ENCODE measurements at places on chromosomes 5 and 9.

- DNase-seq = no peak
These were observed 135.8 kb upstream of the TMEM161B start for GRCh38 chr5:88404405-88404804.

DNA sequence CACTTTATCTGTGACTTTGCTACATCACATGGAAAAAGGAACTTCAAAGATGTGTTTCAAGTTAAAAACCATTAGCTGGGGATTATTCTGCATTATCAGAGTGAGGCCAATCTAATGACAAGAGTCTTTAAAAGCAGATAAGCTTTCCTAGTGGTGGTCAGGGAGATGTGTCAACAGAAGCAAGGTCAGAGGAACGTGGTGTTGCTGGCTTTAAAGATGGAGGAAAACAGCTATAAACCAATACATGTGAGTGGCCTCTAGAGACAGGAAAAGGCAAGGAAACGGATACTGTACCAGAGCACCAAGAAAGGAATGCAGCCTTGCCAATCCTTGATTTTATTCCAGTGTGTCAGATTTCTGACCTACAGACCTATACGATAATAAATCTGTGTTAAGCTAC lies 204.2 kb downstream of the TAF11L14 start:
- DNase-seq = peak; percentile 8

- peak; percentile 48 for DNase-seq
These were observed 52.1 kb downstream of the C9orf50 start for GRCh38 chr9:129568560-129569501.

DNA sequence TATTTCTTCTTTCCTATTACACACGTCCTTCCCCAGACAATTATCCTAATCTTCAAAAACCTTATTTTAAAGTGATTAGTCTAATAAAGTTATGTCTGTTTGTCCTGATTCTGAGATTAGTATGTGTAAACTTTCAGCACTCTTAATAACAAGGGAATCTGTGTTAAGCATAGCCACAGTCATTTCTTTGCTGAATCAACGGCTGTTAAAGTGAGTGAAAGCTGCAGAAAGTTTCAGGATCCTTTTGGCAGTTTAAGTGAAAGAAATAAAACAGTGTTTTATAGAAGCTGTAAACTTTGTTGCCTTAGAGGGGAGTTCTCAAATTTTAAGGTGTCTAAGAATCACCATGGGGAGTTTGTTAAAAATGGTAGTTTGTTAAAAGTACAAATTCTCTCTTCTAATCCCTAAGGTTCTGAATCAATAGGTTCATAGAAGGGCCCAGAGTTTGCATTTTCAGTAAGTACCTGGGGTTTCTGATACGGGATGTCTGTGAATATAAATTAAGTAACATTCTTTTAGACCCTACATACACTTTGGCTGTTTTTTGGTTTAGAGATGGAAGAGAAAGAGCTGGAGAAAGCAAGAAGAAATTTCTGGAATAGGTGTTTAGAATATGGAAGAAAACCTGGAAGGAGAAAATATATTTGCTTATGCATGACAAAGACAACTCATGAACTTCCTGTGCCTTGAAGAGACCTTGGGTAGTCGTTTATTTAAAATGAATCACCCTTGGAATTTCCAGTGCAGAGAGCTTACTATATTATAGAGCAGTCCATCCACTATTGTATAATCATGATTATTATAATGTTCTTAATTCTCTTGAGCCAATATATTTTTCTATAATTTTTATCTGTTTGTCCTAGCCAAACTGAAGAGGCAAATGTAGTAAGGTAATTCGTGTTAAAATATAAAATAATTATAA lies 45.7 kb downstream of the SCAMP1 start:
- DNase-seq = peak; percentile 69

- DNase-seq = peak; percentile 9
These were observed 706.1 kb upstream of the CDH18 start for GRCh38 chr5:20694121-20694520.

DNA sequence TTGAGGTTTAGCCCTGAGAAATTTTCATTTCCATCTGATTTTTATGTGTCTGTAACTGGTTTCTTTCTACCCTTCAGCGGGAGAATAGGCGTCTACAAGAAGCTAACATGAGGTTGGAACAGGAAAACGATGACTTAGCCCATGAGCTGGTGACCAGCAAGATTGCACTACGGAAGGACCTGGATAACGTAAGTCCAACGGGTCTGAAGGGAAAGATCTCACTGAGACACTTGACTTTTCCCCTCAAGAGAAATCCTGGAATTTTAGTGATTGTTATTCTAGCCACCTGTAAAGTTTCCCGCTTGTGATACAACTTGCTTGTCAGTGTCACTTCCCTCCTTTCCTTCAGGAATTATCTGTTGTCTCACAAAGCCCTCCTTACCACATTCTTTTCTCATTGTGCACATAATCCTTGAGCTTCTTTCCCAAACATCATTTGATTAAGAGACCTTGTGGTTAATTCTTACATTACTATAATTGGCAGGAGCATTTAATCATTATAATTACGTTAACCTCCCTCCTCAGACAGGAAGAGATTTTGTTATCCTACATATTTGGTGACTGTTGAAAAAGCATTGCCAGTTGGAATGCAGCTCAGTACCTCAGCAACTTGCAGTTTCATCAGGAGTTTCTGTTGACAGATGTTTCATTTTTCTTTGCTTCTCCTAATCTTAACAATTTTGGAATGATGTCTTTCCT lies 56.9 kb downstream of the GPR21 start:
- peak; percentile 90 for DNase-seq

- DNase-seq = no peak
These were observed 482 bp downstream of the TESK1 start for GRCh38 chr9:35605351-35606137.

GRCh38 chr9:100063185-100063584 lies 35.6 kb downstream of the ERP44 start:
- DNase-seq = peak; percentile 16

- no peak for DNase-seq
These were observed 10.9 kb downstream of the IL12B start for GRCh38 chr5:159319363-159319762.

Data from amniotic epithelial cell (primary cell).